ENCODE measurements at places on chromosomes 12 and 14.

DNA sequence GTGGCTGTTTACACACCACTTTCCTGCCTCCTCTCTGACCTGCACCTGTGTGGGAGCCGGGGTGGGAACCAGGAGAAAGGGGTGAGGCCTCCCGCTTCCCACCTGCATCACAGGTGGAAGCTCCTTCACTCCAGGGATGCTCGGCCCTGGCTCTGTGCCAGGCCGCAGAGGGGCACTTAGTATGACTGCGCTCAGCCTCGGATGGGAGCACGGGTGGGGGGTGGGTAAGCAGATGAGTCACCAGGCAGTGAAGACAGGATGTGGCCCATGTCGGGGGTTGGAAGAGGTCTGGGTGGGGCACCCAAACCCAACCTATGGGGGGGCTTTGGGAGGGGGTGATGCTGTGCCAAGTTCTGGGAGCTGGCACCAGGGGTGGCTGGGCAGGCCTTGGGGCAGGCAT is 7.4 kb upstream of the CYP46A1 start:
- no peak for DNase-seq

GRCh38 chr12:8630131-8630530 is 17.5 kb upstream of the AICDA start:
- no peak for DNase-seq

DNA sequence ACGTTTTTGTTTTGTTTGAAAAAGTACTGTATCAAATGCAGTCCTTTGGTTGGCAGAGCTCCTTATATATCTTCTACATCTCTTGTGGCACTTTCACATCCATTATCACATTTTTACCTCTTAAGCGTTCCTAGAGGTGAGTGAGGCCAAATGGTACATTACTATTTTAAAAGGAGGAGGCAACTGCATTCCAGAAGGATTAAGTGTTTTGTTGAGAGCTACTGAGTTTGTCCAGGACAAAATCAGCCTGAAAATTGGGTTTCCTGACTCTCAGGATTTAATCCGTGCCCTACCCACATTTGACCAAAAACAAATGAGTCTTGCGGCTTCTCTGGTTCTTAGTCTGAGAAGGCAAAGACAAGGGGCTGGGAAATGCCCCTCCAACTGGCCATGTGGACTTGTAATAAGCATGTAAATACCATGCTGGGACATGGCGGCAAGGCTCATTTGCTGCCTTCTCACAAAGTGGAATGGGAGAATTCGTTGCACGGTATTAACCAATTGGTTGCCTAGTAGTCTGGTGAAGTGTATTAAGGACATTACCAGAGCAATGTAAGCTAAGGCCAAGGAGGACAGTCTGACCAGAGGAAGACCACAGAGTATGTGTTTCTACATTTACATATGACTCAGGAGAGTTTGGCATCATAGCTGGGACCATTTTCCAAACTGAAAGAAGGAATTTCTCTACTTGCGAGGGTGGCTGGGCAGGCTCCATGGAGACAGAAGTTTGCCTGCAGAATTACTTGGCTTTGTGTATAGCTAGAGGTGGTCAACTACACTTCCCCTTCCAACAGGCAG is 175.8 kb upstream of the PLXNC1 start:
- no peak for DNase-seq

GRCh38 chr14:68680541-68681051 is 112.3 kb downstream of the ZFP36L1 start:
- peak; percentile 87 for DNase-seq

GRCh38 chr14:54182419-54183045 is 214.3 kb upstream of the CDKN3 start:
- DNase-seq = no peak

DNA sequence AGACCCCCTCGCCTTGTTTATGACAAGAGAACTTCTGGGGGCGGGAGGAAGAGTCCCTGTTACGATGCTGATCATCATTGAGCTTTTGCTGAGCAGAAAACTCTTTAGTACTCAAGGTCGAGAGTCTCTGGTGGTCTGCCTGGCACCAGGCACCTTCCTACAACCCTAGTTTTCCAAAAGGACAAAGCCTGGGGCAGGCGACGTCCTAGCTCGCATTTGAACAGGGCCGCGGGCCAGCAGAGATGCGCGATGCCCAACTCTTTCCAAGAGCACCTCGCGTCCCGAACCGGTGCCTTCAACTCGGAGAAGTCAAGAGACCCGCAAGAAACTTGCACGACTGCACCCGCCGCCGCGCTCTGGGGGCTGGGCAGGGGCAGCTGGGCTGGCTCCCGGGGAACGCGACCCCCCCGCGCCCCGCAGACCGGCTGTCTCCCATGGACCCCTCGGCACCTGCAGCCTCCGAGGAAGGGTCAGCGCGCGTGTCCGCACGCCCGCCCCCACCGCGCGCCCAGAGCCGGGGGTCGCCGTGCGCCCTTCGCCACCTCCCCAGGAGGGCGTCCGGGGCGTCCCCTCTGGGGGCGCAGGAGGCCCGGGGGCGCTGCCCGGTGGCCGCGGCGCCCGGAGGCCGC is 377 bp upstream of the BCL7A start:
- DNase-seq = no peak

DNA sequence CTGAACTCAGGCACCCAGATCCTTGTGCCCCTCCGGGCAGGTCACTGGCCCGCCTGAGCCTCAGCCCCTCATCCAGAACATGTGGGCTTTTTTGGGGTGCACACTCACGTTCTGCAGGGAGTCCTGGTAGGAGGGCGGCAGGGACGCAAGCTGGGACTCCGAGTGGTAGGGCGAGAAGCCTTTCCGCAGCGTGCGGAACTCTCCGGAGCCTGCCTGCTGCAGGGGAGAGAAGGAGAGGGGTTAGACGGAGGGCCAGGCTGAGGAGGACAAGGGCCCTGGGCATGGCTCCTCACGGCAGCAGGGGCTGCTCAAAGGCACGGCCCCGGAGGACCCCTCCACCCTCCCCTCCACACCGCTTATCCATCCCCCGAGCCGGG is 40.8 kb downstream of the CCNK start:
- no peak for DNase-seq

GRCh38 chr12:40646456-40646855 is 45.8 kb upstream of the CNTN1 start:
- peak; percentile 87 for DNase-seq

- no peak for DNase-seq
Measured at GRCh38 chr12:86659985-86660384, 403.8 kb upstream of the MGAT4C start.

GRCh38 chr14:56133547-56133946 is 15.3 kb downstream of the PELI2 start:
- DNase-seq = no peak

DNA sequence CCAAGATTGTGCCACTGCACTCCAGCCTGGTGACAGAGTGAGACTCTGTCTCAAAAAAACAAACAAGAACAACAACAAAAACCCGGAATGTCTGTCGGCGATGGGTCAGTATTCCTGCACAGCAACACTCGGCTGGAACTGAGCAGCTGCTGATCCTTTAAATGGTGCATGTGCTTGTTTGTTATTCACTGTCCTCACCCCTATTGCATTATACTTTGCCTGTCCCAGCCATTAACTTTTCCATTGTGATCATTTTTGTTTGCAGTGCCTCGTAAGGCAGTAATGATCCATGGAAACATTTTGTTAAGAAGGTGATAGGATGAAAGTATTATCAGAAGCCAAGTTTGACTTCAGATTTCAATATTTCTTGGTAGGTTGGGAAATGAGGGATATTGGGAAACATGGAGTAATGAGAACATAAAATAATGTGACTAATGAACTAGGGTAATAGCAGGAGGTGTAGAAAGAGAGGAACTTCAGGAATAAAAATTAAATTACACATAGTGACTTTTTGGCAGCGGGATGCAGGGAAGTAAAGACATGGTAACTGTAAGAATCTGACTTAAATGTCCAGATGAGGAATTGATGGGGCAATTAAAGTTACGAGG is 6.1 kb downstream of the ACSS3 start:
- no peak for DNase-seq

DNA sequence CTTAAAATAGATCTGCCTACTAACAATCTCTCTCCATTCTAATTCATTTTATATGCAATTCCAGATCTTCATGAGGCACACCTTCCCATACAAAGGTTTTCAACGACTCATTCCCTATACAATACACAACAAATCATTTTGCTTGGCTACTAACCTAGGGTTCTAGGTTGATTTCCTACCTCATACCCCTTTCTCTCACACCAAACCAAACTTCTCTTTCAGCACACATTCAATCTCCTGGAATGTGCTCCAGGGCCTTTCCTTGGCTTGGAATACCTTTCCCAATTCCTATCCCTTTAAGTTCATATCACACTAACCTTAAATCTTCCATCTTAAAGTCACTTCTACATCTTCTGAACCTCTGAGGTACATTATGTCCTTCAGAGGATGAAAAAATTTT is 38.7 kb upstream of the MTERF2 start:
- no peak for DNase-seq

DNA sequence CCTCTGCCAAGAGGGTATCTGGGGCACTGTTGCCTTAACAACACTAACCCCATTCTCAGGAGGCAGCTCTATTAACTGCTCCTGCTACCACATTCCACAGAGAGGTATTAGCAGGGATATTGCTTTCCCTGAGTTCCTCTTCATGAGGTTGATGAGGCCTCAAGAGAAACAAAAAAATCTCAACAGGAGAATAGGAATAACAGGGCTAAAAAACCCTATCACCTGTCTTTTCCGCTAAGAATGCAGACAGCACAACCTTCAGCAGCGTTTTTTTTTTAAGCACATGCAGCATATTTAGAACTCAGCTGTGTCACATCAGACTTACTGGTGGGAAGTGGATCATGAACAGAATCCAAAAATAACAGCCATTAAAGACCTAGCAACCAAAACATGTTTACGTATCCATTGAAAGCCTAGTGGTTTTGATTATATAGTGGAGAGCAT is 29.2 kb downstream of the ATF7 start:
- DNase-seq = peak; percentile 78

DNA sequence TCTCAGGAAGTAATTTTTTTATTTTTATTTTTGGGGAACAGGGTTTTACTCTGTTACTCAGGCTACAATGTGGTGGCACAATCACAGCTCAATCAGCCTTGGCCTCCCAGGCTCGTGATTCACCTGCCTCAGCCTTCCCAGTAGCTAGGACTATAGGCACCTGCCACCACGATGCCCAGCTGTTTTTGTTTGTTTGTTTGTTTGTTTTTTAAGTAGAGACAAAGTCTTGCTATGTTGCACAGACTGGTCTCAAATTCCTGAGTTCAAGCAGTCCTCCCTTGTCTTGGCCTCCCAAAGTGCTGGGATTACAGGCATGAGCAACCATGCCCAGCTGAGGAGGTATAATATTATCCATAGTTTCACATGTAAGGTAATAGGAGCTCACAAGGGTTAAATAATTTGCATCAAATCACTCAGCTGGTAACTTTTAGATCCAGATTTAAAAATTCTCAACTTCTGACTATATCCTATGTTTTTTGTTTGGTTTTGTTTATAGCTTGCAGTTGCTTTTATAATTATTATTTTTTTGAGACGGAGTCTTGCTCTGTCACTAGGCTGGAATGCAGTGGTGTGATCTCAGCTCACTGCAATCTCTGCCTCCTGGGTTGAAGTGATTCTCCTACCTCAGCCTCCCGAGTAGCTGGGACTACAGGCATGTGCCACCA is 629.3 kb downstream of the DIO2 start:
- DNase-seq = no peak

DNA sequence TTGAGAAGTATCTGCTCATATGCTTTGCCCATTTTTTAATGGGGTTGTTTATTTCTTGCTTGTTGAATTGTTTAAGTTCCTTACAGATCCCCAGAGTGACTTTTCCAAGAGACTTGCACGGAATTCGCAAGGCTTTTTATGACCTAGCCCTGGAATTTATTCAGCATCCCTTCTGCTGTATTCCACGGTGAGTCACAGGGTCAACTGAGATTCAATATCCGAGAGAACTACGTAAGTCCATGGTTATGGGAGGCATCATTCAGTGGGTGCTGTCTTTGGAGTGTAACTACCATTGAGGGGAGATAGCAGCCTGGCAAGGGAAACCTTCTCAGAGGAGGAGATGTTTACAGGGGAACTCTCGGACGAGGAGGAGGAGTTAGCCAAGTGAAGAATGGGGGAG is 20.9 kb upstream of the GPRC5A start:
- DNase-seq = no peak

DNA sequence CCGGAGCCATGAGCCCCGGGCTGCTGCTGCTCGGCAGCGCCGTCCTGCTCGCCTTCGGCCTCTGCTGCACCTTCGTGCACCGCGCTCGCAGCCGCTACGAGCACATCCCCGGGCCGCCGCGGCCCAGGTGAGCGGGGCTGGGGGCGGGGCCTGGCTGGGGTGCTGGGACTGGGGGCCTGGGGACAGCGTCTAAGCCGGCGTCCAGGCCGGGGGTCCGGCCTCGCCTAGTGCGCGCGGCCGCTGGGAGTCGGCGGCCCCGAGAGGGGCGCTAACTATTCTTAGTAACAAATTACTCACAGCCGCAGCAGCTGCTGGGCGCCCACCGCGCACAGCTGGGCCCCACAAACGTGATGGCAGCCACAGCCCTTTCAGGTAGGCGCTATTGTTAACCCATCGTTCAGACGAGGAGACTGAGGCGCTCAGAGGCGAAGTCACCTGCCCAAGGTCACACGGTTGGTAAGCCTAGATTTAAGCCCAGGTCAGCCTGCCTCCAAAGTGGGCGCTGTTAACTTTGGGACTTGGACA is 374 bp downstream of the CYP46A1 start:
- no peak for DNase-seq

DNA sequence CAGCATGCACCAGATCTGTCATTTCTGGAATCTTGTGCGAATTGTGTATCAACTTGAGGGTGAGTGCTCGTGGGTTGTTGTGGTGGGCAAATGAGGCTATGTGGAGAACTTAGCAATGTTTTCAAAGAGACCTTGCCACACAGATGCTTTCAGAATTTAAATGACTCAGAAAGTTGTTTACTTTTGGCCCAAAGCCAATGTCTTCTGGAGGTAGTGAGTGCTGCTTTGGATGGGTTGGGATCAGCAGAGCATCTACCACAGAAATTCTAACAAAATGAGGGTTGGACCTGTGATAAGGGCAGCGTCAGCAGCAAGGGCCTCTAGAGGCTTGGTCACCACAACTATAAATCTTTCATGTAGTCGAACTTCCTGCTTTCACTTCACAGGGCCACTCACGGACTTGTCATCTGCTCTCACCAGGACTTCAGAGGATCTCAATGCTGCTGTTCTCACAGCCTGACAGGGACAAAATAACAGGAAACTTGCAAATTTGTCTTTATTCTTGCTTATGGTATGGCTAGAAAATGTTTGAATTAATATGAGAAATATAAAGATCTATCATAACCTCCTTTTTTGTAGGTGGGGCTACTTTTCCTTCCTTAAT is 111.4 kb downstream of the DACT1 start:
- peak; percentile 58 for DNase-seq

DNA sequence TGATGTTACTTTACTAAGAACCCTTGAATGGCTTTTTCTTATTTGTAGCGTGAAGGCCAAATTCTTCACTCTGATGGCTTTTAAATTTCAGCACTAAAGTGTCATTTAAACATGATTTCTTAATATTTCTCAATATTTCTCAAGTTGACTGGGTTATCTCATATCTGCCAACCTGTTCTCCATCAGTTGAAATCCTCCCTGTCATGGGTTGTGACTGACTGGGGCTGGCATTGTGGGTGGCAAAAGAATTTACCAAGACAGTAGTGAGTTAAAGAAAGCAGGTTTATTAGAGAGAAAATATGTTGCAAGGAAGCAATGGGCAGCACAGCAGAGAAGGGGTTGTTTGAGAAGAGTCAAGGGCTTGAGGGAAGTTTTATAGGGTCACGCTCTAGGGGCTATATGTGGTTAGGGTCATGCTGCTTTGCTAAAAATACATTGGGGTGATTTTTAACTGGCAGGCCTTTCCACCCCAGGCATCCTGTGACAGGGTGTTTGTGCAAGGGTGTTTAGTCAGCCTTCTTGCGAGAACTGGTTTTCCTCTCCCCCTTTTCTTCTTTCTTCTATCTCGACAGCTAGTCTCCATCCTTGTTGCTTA is 232.8 kb upstream of the SEL1L start:
- DNase-seq = no peak

GRCh38 chr14:45181329-45181728 is 45.6 kb downstream of the FANCM start:
- DNase-seq = no peak

Measured in lung (tissue), 17 donors.